ENCODE measurements at places on chromosomes 11 and 22. TPM values are rescaled to one million over a fixed set of nuclear protein-coding genes. Genes with fewer than 3 reads are reported as not detected.

DNA sequence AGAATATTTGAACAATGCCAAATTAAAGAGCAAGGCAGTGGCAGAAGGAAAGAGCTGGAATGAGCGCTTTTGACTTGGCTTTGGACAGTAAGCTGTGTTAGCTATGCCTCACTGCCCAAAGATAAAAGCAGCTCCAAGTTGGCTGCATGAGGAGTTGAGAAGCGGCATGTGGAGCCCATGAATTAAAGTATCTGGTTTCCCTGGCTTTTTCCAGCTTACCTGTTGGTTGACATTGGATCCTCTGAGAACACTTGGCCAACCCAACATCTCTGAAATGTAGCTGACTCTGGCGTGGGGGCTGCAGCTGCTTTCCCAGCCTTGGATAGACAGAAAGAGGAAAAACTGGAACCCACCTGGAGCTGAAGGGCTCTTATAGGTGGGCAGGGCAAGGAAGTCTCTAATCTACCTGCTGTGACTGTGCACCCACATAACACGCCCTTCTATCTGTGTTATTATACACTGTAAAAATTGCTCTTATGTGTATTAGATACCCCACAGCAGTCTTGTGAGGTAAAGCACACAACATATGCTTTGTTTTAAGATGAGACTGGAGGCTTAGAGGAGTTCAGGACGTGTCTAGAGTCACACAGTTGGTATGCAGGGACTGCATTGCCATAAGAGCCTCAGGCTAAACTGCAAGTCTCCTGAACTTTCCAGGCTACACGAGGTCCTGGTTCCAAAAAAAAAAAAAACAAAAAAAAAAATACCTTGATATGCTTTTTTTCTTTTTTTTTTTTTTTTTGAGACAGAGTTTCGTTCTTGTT, 5.8 kb downstream of the UBASH3B start:
- peaks cover 16% of the 10 kb centered on the region for H3K4me1 ChIP-seq
- peaks cover 17% of the 10 kb centered on the region for H3K27me3 ChIP-seq
- H3K27ac ChIP-seq: no peak overlapping the region

GRCh38 chr11:101870510-101870909, 44.3 kb upstream of the CEP126 start:
- no peak for DNase-seq
- no peak overlapping the region for H3K27ac ChIP-seq
- no peak overlapping the region for H3K4me3 ChIP-seq
- H3K4me1 ChIP-seq: no peaks in the 10 kb centered on the region

DNA sequence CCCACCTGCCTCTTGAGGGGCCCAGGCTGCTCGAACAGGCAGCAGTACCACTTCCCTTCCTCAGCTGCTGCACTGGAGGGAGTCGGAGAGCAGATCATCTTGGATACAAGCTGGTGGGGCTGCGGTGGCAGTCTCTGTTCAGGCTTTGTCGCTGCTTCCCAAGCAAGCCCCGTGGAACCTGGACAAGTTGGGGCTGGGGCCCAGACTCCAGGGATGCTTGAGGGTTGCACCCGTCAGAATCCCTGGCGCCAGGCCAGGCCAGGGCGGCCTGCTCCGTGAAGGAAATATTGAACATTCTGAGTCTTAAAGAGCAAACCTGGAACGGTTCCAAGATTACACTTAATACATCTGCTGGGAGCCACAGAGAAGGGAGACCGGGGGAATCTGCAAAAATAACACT, 310.1 kb upstream of the SORL1-AS1 start:
- H3K4me1 ChIP-seq: no peaks in the 10 kb centered on the region
- no peak for DNase-seq
- no peaks in the 10 kb centered on the region for H3K27me3 ChIP-seq
- H3K27ac ChIP-seq: no peak overlapping the region
- H3K36me3 ChIP-seq: no peaks in the 10 kb centered on the region
- H3K4me3 ChIP-seq: no peak overlapping the region

DNA sequence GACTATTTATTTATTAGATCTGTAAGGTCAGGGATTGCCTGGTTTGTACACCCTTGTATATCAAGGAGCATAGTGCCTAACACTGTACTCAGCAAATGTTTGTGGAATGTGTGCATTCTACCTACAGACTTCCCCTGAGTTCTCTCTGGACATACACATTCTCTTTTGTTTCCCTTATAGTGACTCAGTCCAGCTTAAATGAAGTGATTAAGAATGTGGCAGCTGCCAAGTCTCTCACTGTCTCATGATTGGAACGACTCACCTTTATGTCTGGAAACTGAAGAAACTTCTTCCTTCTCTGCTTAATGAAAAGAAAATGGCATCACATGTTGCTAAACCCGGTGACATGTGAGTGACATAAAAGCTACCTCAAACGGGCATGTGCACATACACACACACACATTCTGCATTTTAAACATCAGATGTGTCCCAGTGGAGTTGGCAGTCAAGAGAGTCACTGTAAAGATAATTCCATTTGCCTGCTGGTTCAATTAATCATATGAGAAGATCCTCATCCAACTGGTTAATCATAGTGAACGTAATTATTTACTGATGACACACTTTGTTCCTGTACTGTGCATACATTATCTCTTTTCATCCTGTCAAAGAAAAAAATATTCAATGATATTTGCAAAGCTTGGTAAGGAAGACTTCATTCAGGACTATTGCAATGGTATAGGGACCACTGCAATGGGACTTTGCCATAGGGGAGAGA, 42.8 kb downstream of the GLYAT start:
- H3K4me3 ChIP-seq: no peak overlapping the region
- no peak overlapping the region for H3K27ac ChIP-seq
- DNase-seq: no peak

DNA sequence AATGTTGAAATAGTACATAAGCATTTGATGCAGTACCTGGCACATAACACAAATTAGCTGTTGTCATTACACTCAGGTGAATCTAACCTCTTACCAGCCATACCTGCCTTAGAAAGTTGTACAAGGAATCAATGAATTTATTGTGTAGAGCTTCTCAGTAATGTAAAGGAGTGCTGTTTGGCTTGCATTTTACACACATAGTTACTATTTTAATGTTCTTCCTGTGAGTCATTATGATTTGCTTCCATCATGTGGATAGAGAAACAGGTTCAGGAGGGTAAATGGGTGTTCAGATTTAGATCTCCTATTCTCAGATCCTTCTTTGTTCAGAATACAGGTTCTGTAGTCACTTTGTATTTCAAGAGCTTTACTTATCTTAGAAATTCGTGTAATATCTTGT, 27.6 kb upstream of the RCE1 start:
- peaks cover 3% of the 10 kb centered on the region for H3K4me1 ChIP-seq
- H3K4me3 ChIP-seq: no peak overlapping the region
- no peak for DNase-seq
- no peaks in the 10 kb centered on the region for H3K27me3 ChIP-seq
- H3K36me3 ChIP-seq: no peaks in the 10 kb centered on the region

- H3K4me3 ChIP-seq: no peak overlapping the region
- no peak for DNase-seq
- H3K4me1 ChIP-seq: peaks cover 73% of the 10 kb centered on the region
- H3K27ac ChIP-seq: no peak overlapping the region
- peaks cover 16% of the 10 kb centered on the region for H3K36me3 ChIP-seq
Measured at GRCh38 chr11:7536100-7536499, 22.3 kb downstream of the PPFIBP2 start.

- peaks cover 42% of the 10 kb centered on the region for H3K4me1 ChIP-seq
- no peak for DNase-seq
Measured at GRCh38 chr11:47398011-47398410, 10.4 kb upstream of the SLC39A13 start.

DNA sequence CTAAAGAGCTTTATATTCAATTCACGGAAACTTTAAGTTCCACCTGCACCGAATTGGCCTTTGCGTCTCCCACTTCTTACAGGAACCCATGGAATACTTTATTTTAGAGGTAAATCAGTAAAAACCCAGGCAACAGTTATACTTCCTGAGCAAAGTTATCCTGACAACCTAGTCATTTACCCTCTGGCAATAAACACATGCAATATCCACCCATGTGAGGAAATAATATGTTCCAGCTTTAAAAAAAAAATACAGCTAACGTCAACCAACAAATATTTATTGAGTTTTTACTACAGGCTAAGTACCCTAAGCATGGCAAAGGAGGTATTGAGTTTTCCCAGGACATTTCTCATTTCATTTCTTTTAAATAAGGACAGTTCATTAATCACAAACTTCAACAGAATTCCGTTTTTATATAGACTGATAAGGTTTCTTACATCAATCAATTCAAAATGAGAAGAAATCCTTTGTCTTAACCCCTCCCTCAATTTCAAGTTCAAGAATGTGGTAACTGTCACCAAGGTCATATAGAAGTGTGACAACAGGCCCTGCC, 38.3 kb upstream of the CCDC34 start:
- H3K4me1 ChIP-seq: no peaks in the 10 kb centered on the region
- no peak overlapping the region for H3K4me3 ChIP-seq
- DNase-seq: no peak
- H3K36me3 ChIP-seq: no peaks in the 10 kb centered on the region
- no peaks in the 10 kb centered on the region for H3K27me3 ChIP-seq
- no peak overlapping the region for H3K27ac ChIP-seq

DNA sequence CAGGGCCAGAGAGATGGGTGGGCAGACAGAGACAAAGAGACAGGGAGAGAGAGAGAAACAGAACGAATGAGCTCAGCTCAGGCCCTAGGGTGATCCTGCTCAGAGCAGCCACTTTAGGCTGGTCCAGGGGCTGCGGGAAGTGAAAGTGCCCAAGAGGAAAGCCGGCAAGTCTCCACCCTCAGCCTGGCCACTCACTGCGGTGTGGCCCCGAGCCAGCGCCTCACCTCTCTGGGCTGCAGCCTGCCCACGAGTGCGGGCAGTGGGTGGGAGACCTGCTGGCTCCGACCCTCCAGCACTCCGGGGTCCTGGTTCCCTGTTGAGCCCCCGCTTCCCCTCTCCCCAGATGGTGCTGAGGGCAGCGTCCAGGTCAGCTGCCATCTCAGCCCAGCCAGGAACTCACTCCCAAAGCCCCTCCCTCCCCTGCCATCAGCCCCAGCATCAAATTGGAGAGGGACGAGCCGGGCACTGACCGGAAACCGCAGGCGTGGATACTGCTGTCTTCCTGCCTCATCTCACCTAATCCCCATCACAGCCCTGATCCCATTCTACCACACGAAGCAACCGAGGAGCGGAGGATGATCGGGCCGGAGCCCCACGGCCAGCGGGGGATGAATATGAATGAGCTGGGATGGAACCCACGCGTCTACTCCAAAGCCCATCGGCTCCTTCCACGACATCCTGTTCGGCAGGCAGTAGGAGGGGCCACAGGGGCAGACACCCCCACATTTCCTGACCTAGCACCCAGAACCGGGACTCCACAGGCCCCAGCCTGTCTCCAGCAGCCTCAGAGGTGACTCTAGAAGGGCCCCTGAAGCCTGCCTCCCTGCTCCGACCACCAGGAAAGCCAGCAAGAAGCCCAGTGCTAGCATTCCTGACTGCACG, 16.9 kb downstream of the ELFN2 start:
- no peak for DNase-seq
- peak overlapping the region; percentile 48 for H3K27ac ChIP-seq
- H3K27me3 ChIP-seq: peaks cover 17% of the 10 kb centered on the region
- no peaks in the 10 kb centered on the region for H3K36me3 ChIP-seq

DNA sequence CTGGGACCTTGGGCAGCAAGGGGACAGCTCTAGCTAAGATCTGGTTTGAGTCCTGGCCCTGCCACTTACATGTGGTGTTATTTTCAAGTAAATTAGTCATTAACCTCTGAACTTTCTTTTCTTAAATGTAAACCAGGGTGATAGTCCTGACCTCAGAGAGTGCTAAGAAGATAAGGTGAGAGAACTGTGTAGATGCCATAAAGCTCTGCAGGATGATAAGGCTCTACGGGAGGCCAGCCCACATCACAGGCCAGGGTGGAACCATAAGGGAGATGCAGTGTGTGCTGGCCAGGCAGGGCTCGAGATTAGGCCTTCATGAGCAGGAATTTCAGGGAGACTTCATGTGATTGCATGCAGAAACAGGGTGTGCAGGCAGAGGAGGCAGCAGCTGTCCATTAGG, 24.2 kb downstream of the NECTIN1 start:
- peaks cover 18% of the 10 kb centered on the region for H3K27me3 ChIP-seq
- no peaks in the 10 kb centered on the region for H3K4me1 ChIP-seq
- no peaks in the 10 kb centered on the region for H3K36me3 ChIP-seq
- H3K4me3 ChIP-seq: no peak overlapping the region

GRCh38 chr11:75219869-75220268, 20.7 kb upstream of the TPBGL start:
- no peaks in the 10 kb centered on the region for H3K4me1 ChIP-seq
- no peaks in the 10 kb centered on the region for H3K36me3 ChIP-seq
- no peak for DNase-seq
- H3K4me3 ChIP-seq: no peak overlapping the region
- H3K27me3 ChIP-seq: peaks cover 18% of the 10 kb centered on the region

- H3K27me3 ChIP-seq: no peaks in the 10 kb centered on the region
- no peak overlapping the region for H3K27ac ChIP-seq
- no peaks in the 10 kb centered on the region for H3K36me3 ChIP-seq
Measured at GRCh38 chr22:38284042-38284402, 11.2 kb upstream of the TMEM184B start.

GRCh38 chr11:111305162-111305802, 6.9 kb downstream of the POU2AF3 start:
- peaks cover 60% of the 10 kb centered on the region for H3K27me3 ChIP-seq
- H3K27ac ChIP-seq: no peak overlapping the region
- H3K4me3 ChIP-seq: no peak overlapping the region
- H3K4me1 ChIP-seq: no peaks in the 10 kb centered on the region

GRCh38 chr11:69354545-69354897, 60.6 kb downstream of the MYEOV start:
- no peak overlapping the region for H3K4me3 ChIP-seq
- H3K27ac ChIP-seq: no peak overlapping the region
- peaks cover 5% of the 10 kb centered on the region for H3K4me1 ChIP-seq
- no peaks in the 10 kb centered on the region for H3K36me3 ChIP-seq
- H3K27me3 ChIP-seq: no peaks in the 10 kb centered on the region

GRCh38 chr22:33853200-33854097, 66.8 kb downstream of the LARGE1 start:
- H3K4me3 ChIP-seq: peak overlapping the region; percentile 53
- peaks cover 5% of the 10 kb centered on the region for H3K4me1 ChIP-seq
- H3K36me3 ChIP-seq: no peaks in the 10 kb centered on the region
- DNase-seq: peak; percentile 10

DNA sequence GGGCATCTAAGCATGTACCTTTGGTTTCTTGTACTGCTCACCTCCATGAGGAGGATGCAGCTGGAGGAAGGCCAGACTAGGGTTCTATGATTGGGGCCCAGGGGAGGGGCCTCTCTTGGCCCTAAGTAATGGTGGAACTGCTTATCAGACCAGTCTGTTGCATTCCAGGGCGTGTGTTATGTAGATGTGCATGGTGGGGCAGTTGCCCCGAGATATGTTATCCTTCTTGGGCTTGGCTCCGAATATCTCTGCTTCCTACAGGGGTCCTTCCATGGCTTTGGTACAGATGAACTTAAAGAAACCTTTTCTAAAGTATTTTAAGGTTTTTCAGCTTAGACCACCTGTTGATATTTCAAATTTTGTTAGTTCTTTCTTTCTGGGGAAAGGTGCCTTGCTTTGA, 126.0 kb downstream of the SWAP70 start:
- no peak overlapping the region for H3K27ac ChIP-seq
- peaks cover 6% of the 10 kb centered on the region for H3K4me1 ChIP-seq
- no peaks in the 10 kb centered on the region for H3K36me3 ChIP-seq
- H3K4me3 ChIP-seq: no peak overlapping the region

The POTEH gene
- total RNA-seq: not detected
